ENCODE measurements at places on chromosomes 6 and 20.
A peak's percentile ranks its signal among the peaks of the same experiment; 100 is the strongest.

DNA sequence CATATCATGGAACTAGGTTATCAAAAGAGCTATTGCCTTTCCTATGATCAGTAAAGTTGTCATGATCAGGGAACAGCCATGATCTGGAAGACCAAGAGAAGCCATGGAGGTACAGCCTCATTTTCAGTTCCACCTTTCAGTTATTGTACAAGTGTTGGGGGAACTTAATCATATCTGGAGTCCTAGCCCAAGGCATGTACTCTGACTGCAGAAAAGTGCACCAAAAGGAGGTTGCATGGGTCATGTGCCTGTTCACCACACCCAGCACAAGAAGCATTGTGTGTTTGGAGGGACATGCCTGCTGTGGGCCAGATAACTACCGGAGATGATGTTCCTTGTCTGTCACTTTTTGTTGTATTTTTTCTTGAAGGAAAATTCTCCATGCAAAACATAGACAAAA, 185.8 kb upstream of the MAN1A1 start:
- no peak for DNase-seq

GRCh38 chr6:156464100-156464878, 312.9 kb upstream of the ARID1B start:
- no peak for DNase-seq

DNA sequence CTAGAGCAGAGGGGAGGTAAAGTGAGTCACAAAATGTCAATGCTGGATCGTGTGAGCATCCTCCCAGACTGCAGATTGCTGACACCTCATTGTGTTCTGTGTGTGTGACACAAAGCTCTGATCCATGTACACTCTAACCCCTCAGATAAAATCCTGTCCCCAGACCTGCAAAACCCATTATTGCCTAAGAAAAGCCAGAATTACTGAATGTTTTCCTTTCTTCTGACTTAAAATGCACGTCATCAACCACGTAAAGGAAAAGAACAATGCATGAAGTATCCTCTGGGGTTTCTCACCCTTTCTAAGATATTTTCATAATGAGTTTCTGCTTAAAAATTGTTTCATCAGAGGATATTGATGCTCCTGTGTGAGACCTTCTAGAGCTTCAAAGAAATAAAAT, 218.0 kb upstream of the PREP start:
- peak; percentile 25 for DNase-seq

DNA sequence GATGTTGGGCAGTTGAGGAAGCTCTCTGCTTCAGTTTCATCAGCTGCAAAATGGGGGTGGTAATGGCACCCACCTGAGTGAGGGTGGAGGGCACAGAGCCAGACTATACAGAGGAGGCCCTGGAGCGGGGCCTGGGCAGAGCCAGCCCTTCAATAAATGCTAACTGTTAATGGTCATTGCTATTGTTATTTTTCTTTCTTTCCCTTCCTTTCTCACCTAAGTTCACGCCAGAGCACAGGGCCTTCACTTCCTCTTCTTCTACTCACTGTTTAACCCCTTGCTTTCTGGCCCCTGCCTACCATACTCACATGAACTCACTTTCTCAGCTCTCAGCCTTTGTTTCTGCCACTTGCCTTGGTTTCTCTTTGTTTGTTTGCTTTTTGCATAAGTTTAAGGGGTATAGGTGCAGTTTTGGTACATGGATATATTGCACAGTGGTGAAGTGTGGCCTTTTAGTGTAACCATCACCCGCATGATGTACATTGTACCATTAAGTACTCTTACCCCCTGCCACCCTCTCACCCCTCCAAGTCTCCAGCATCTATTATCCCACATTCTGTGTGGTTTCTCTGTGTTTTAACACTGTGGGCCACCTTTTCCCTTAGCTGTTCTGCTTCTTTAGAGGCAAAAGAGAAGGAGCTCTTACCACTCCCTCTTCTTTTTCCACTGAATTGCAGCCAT, 7.5 kb upstream of the RREB1 start:
- no peak for DNase-seq

DNA sequence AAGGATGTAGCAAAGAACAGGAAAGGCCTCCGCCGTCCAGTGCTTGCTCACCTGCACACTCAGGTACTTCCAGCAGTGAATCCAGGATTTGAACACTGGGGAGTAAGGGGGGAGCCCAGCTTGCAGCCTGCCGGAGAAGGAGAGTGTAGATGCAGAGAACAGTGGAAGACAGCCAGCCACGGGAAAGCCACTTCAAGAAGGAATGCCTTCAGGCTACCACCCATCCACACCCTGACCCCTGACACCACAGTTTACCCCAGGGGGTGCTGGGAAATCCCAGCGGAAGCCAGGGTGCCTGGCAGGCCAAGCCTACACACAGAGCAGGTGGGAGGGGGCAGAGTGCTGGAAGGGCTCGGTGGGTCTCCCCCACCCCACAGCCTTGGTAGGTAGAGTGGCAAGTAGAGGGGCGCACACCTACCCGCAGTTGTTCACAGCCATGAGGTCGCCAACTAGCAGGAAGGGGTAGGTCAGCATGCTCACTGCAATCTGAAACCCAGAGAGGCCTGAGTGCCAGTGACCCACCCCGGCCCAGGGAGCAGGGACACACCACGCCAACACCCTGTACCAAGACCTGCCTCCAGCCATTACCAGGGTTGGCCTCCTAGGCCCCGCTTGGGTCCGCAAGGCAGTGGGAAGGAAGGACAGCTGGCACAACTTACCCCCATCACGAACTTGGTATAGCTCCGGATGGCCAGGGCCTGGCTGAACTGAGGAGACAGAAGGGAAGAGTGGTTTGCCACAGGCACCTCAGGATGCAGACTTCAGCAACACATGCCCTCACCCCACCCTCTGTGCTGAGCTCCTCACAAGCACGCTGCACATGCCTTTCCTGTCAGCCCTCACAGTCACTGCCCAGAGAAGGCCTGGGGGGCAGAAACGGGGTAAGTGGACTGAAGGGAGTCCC, 15.7 kb downstream of the PI16 start:
- DNase-seq, result no peak

- no peak for DNase-seq
These were observed 2.6 kb upstream of the NOTCH4 start for GRCh38 chr6:32226434-32226833.

DNA sequence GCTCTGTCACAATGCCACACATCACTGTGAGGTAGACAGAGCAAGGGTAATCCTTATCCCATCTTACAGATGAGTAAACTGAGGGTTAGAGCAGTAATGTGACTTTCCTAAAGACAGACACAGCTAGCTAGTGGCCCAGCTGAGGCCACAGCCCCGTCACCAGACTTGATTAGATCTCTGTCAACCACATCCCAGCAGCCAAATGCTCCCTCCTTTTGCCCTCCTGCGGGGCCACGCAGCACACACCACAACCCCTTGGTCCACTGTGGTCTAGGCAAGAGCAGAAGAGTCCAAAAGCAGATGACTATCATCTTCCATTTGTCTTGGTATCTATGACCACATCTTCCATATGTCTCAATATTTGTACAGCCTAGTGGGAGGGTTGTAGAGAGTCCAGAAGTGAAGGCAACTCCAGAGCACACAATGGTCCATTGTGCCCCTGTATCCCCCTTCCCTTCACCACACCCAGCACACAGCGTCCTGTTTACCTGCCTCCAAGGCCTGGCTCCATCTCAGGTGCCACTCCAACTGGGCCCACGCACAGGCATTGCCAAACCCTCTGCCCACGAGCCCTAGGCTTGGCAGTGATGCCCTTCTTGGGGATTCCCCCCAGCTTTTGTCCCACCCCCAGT, 47.1 kb upstream of the FOXP4 start:
- DNase-seq, result no peak

DNA sequence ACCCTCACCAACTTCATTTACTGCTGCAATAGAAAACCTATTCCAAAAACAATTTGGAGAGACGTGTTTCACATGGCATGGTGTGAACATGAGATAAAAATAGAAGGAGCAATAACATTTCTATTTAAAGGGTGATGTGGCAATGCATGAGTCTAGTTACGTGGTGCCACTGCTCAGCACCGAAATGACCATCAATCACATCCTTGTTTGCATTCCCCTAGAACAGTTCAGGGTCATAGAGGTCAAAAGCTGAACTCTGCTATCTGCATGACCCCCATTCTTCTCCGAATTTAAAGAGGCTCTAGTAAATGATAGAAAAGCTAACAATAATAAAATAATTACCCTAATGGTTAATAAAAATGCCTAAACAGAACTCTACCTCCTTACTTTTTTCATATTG, 29.5 kb downstream of the ROS1 start:
- no peak for DNase-seq

- DNase-seq, result no peak
These were observed 33.3 kb upstream of the PKIB start for GRCh38 chr6:122576888-122577287.

- peak; percentile 4 for DNase-seq
These were observed 601.9 kb downstream of the HTR1B start for GRCh38 chr6:76861403-76861802.

GRCh38 chr6:150416128-150416527, 47.3 kb downstream of the IYD start:
- DNase-seq, result no peak

All from activated CD4-positive, alpha-beta T cell treated with anti-CD3 and anti-CD28 coated beads for 48 hours (primary cell).